ENCODE measurements at places on chromosomes 4 and X.

DNA sequence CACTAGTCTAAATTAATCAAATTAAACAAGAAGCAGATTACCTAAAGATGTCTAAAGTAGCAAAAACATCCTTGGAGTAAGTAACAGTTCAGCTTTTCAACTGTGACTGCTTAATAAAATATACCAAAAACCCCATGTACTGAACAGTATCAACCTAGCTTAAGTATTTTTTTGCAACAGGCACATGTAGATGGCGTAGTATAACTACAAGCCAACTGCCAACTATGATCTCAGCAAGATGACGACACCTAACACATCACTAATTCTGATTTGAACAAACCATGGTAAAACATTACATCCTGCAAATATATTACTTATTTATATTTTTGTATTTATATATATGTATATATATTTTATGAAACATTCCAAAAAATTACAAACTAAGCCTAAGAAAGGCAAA lies 24.5 kb downstream of the DHX15 start:
- DNase-seq = no peak

DNA sequence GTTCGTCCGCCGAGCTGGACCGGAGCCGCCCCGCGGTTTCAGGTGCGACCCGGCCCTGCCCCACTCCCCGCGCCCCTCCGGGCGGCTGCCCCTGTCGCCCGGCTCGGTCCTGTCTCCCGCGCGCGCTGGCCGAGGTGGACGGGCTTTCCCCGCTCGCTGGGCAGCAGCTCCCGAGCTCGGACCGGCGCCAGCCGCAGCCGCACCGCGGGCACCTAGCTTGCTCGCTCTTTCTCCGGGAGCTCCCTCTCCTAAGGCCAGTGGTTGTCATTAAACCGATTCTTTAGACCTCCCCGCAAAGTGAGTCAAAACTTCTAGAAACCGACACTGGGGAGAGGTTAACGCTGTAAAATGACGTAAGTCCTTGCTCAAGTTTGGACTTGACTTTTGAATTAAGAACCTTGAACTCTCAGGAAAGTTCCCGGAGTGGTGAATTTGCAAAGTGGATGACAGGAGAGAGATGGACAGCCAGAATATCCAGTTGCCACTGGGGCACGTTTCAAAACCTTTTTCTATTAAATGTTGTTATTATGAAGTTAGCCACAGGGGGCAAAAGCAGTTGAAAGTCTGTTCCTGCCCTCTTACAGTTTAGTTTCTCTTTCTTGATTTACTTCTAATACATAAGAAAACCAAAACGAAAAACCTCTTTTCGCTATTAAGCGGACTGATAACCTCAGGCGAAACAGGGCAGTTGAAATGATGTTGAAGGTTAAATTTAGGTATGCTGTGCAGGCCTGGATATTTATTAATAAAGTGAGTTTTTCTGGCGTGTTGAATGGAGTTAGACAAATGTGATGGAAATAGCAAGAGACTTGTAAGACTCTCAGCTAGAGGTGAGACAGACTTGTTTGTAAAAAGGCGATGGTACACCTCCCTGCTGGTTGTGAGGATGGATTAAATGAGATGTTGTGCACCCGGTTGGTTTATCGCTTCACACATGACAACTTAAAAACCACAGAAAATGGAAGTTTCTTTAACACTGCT lies 847 bp downstream of the PI4K2B start:
- peak; percentile 61 for DNase-seq

- no peak for DNase-seq
These were observed 65.5 kb downstream of the F9 start for GRCh38 chrX:139596068-139596467.

GRCh38 chr4:154044108-154044531 lies 255.2 kb upstream of the SFRP2 start:
- no peak for DNase-seq

Measured in activated T-cell treated with anti-CD3 and anti-CD28 coated beads, Interleukin-2, amount 50 U/mL, for 72 hours (primary cell).